ENCODE measurements at places on chromosomes 4 and X. TPM values are rescaled to one million over a fixed set of nuclear protein-coding genes. Genes with fewer than 3 reads are reported as not detected.

Gene FGF2
- 54.7 TPM for total RNA-seq

Gene YIPF7
- not detected for total RNA-seq

Gene AMOT
- 31.9 TPM for total RNA-seq

Gene PDLIM3
- total RNA-seq = 907 TPM

Gene GRIA3
- 3.0 TPM for total RNA-seq

Gene GYG2
- 1.6 TPM for total RNA-seq

Gene PABPC1L2B
- total RNA-seq = not detected

Gene ARHGAP6
- total RNA-seq = 47.6 TPM

Gene DCHS2
- 13.6 TPM for total RNA-seq

Gene CXCL1
- total RNA-seq = 5.4 TPM

Gene TRIM60
- not detected for total RNA-seq
